Ammon's horn (tissue), 1 donor: ENCODE measurements at places on chromosomes 5 and 9.

DNA sequence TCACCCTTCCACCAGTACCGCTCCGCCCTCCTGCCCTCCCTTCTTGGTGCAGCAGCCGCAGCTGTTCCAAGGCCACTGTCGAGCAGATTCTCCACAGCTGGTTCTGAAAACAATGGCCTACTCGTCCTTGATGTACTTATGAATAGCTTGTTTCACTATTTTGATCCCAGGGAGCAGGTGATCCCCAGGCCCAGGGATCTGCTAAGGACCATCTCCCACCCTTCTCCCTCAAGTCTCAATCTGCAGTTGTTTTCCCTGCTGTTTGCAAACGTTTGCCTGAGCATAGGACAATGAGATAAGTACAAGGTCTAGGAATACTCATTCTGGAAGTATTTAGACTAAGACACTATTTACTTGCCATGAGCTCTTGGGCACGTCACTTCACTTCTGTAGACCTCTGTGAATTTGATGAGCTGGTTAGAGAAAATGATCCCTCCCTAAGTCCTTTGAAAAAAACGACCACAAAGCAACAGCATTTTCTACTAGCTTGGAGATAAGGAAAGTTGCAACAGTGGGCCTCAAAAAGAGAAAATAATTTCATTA lies 1.8 kb downstream of the LURAP1L start:
- DNase-seq = peak; percentile 95

- DNase-seq = no peak
Observed at GRCh38 chr5:1746371-1747078, 53.1 kb downstream of the MRPL36 start.

GRCh38 chr5:36669015-36669651 lies 62.7 kb downstream of the SLC1A3 start:
- DNase-seq = no peak

DNA sequence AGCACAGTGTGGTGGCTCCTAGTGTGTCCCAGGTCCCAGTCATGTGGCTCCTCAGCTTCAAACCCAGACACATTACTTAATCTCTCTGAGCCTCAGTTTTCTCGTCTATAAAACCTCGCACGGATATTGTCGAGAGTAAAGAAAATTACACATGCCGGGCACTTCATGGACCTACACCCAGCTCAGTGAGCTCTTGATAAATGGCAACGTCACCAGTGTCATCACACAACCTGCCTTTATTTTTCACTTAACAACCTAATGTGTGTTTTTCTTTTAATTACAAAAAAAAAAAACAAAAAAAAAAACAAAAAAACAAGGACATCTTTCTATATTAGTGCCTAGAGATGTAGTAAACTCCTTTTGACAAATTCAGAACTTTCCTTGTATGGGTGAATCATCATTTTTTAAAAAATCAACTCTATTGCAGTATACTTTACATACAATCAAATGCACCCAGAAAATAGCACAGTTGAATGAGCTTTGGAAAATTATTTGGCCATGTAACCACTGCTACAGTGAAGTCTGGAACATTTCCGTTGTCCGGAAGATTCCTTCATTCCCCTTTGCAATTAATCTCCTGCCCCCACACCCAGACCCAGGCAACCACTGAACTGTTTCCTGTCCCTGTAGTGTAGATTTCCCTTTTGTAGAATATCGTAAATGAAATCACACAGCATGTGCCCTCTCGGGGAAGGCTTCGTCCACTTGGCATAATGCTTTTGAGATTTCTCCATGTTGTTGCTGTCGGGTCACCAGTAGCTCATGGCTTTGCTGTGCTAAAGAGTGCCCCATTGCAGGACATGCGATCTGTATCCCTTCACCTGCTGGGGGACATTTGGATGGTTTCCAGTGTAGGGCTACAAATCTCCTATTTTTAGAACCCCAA lies 100.4 kb upstream of the LARP1 start:
- DNase-seq = no peak

DNA sequence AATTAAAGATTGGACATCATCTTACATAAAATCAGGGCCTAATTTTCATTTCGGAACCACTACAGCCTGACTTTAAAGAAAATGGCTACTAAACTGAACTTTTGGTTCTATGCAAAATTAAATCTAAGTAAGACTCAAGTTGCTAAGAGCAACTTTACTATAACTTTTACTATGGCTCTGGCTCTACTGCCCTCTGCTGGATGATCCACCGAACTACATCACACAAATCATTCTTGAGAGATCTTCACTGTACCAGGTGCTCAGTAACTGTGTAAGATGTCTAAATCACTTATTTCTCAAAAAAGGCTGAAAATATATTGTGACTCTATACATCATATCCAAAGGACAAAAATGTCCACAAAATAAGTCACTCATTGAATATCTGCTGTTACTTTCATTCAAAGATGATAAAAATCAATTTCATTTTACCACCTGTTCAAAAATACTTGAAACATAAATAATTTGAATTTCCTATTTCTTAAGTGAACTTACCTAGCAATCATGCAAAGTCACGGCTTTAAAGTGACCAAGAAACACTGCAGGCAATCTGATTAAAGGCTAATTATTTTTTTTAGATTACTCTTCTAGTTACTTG lies 13.5 kb downstream of the MOCS2 start:
- DNase-seq = peak; percentile 80

DNA sequence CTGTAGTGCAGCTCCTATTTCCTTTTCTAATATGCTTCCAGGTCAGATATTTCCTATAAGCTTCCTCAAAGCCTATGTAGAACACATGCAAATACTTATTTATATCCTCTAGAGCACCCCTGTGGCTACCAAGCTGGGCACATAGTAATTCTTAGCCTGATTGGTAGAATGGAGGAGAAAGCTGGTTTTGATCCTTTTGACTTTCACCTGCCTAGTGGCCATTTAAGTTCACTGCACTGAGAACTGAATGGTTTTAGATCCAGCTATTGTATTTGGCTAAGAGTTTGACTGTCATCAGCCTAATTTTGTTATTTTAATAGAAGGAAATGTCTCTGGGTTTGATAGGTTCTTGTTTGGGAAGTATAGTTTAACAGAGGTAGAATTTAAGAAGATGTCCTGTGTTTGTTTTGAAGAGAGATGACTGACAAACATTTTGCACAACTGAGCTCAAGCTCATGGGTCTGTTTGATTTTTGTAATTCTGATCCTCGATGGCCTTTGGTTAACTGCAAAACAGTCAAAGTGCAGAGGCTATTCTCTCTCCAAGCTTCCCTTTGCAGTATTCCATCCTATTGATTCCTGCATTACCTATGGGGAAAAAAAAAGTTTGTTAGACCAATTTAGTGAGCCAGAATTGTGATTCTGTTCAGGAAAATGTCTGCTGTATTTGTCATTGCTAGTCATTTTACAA lies 85.4 kb downstream of the KCNN2 start:
- DNase-seq = no peak

DNA sequence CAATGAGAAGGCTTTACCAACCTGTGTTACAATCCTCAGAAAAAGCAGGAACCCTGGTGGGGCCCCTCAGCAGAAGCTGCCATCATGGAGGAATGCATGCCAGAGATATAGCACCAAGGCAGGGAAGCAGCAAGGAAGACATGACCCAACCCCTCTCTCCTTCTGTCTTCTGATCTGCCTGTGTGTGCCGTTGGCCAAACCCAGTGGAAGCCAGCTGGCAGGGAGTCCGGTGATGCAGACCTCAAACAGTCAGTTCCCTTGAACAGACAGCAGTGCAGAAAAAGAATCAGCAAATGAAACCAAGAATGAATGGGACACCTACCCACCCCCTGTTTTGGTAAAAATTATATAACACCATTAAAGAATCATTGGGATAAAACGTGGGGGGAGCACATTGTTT lies 234.2 kb downstream of the ZNF608 start:
- peak; percentile 28 for DNase-seq

- DNase-seq = no peak
Observed at GRCh38 chr9:34659592-34660253, 2.7 kb downstream of the CCL27 start.

GRCh38 chr5:113357696-113358476 lies 76.9 kb downstream of the TSSK1B start:
- DNase-seq = peak; percentile 27

DNA sequence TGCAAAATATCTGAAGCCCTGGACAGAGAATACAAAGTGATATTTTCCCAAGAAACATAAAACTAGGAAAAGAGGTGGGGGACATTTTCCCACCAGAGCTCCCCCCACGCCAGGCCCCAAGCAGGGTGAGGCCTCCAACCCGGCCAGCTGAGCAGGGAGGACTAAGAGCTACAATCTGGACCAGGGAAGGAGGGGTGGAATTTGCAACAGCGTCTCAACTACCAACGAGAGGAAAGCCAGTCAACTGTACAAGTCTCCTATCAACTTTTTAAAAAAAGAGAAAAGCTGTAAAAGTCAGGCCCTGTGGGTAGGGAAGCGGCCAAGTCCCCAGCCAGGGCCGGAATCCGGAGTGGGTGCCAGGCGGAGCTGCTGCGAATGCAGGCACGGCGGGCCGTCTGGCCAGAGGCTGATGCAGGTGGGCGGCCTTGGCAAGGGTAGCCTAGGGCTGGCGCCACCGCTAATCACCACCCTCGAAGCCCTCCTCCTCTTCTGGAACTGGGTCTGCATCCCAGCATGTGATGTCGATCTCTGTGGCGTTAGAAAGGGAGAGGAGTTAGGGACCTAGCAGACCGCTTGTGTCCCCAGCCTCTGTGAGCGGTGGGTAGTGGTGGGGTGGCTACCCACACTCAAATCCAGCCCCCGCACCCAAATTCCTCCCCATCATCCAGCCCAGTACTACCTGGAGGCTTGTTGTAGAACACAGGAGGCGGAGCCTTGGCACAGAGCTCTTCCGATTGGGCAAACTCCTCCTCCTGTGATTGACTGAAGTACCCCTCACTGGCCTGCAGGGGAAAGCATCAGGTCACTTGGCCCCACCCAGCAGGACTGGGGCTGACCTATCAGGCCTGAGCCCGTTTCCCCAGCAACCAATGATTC lies 10.6 kb downstream of the PRR7 start:
- DNase-seq = peak; percentile 95

DNA sequence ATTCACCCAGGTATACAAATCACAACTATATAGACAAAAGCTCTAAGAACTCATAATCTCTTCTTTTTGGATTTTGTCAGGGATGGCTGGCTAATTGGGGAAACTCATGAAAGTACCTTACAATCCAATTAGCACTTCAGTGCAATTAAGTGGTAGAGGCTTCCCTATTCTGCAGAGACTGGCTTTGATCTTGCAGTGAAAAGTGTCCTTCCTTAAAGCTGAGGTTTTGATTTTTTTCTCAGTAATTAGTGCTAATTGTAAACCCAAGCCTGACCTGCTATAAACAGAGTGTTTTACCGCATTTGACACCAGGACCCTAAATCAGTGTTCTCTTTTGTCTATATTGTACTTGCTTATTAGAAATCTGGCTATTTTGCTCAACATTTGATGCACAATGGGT lies 294.0 kb upstream of the EFNA5 start:
- no peak for DNase-seq

- no peak for DNase-seq
Observed at GRCh38 chr5:72180925-72181324, 73.7 kb downstream of the MAP1B start.

DNA sequence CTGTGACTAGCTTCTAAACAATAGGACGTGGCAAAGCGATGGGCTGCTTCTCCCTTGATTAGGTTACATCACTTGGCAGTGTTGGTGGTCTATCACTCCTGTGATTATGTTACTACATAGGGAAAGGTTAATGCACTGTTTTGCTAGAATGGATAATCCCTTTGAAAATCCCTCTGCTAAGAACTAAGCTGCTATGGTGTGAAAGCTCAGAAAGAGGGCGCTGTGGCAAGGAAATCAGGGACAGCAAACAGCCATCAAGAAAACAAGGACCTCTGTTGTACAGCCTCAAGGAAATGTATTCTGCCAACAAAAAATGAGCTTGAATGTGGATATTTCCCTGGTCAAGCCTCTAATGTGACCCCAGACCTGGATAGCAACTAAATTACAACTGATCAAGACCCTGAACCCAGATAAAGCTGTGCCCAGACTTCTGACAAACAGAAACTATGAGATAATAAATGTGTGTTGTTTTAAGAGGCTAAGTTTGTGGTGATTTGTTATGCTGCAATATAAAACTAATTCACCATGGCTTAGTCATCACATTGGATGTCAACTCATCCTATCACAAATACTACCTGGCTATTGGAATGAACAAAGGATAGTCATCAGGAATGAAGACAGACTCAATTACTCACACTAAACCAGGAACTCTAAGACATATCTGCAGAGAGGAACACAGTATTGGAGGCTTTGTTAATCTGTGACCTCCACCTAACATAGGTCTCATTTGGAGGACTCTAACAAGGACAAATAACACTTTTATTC lies 1215.9 kb downstream of the EFNA5 start:
- DNase-seq = peak; percentile 58

DNA sequence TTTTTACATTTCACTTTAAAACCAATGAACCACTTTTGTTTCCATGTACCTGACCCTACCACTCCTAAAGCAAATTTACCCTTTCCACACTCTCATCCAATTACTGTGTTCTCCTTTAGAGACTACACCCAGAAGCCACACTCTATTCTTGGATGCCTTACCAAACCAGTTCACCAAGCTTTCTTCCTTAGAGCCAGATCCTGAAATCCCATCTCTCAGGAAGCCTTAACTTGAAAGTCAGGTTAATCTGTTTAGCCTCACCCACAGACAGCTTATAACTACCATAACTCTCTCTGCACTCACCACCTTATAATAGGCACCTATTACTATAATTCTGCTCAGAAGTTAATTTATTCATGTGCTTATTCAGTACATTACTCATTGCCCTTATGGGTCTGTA lies 4.3 kb downstream of the CSNK1A1 start:
- DNase-seq = no peak

- DNase-seq = no peak
Observed at GRCh38 chr5:147902609-147903115, 3.7 kb downstream of the C5orf46 start.

DNA sequence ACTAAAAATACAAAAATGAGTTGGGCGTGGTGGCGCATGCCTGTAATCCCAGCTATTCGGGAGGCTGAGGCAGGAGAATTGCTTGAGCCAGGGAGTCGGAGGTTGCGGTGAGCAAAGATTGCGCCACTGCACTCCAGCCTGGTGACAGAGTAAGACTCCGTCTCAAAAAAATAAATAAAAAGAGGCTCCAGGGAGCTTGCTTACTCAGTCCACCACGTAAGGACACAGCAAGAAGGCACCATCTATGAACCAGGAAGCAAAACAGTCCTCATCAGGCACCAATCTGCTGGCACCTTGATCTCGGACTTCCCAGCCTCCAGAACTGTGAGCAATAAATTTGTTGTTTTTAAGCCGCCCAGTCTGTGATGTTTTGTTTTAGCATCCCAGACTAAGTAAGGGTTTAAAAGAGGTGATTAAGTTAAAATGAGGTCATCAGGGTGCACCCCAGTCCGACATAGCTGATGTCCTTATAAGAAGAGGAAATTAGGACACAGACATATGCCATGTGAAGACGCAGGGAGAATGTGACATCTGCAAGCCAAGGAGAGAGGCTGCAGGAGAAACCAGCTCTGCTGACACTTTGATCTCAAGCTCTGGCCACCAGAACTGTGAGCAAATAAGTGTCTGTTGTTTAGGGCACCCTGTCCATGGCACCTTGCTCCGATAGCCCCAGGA lies 45.9 kb downstream of the C9orf50 start:
- DNase-seq = no peak

GRCh38 chr9:88949425-88949824 lies 41.8 kb upstream of the S1PR3 start:
- peak; percentile 17 for DNase-seq

GRCh38 chr9:4638968-4639367 lies 23.1 kb upstream of the PLPP6 start:
- no peak for DNase-seq
